ENCODE measurements at places on chromosomes 6 and 20.

- DNase-seq = no peak
These were observed 73.7 kb downstream of the SLC22A3 start for GRCh38 chr6:160421854-160422253.

- no peak for DNase-seq
These were observed 419.9 kb downstream of the QKI start for GRCh38 chr6:163834226-163834970.

- DNase-seq = no peak
These were observed 22.6 kb downstream of the MYH7B start for GRCh38 chr20:34978092-34978744.

DNA sequence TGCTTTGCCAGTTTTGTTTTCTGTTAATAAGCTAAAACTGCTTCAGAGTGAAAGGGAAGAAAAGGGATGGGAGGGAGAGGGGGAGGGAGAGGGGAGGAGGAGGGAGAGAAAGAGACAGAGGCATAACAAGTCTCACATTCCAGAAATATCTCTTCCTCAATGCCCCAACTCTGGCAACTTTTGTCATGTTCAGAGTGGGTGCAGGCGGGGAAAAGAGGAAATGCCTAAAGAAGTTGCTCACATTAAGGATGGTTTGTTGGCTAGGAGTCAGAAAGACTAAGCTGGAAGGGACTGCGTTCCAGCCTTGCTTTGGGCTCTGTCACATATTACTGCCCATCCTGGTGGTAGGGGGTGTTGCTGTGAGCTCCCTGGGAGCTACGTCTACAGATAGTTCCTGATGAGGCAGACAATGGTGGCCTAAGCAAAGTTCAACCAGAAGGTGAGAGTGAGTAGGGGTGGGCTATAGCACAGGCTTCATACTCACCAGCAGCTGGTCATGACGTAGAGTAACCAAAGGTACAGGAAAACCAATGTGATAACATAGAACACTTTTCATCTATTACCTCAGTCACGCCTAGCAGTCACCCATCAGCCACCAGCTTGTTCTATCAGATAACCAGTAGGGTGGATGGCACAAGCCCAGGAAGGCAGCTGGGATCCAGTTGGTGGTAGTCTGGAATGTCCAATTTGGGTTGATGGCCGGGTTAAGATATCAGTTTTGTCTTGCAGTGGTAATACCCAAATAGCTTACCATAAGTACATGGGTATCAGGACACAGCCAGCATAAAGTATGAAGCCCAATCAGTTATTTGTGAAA, 2.1 kb downstream of the TSPYL4 start:
- no peak for DNase-seq

GRCh38 chr20:8155812-8156211, 23.7 kb downstream of the PLCB1 start:
- no peak for DNase-seq
